ENCODE measurements at places on chromosomes 7 and 10. TPM values are rescaled to one million over a fixed set of nuclear protein-coding genes. Genes with fewer than 3 reads are reported as not detected.
A peak's percentile ranks its signal among the peaks of the same experiment; 100 is the strongest.

DNA sequence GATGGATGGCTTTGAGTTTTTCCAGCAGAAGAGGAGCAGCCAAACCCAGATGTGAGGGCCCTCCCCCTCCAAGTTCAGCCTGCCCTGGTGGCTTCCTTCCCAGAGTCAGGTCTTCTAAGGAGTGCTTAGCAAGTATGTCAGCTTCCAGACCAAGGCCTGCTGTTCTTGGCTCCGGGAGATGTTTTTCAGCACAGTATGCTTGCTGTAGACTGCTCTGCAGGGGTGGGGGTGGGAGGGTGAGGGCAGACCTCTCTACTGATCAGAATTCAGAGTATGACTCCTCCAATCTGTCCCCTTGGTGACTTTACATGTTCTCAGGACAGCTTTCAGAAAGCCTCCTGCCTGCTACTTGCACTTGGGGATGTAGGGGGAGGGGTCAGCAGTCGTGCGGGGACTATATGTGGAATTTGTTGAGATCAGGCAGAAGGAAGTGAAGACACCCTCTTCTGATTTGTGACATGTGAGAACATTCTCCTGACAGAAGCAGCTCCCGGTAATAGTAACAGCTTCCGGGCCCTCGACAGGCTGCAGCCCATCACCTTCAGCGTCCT is 516.4 kb upstream of the ZMIZ1 start:
- DNase-seq, result no peak

DNA sequence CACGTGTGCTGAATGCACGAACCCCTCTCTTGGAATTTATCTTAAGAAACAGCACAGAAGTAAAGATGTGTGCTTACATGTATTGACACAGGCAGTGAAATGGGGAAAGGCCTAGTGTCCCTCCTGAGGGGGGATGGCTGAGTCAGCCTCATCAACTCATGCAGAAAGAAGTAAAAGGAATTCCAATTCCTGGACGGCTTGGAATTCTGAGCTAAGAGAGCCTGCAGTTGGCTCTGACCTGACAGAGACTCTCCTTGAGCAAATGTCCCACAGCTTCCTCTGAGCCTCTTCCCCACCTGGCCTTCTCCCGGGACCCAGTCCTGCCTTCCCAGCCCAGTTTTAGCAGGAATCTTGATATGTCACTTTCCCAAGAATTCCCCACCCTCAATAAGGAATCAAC is 542.4 kb upstream of the ADARB2 start:
- DNase-seq, result no peak

GRCh38 chr7:42068554-42069280 is 168.3 kb downstream of the GLI3 start:
- DNase-seq, result no peak

GRCh38 chr10:125567529-125567928 is 115.4 kb downstream of the TEX36 start:
- DNase-seq, result no peak

DNA sequence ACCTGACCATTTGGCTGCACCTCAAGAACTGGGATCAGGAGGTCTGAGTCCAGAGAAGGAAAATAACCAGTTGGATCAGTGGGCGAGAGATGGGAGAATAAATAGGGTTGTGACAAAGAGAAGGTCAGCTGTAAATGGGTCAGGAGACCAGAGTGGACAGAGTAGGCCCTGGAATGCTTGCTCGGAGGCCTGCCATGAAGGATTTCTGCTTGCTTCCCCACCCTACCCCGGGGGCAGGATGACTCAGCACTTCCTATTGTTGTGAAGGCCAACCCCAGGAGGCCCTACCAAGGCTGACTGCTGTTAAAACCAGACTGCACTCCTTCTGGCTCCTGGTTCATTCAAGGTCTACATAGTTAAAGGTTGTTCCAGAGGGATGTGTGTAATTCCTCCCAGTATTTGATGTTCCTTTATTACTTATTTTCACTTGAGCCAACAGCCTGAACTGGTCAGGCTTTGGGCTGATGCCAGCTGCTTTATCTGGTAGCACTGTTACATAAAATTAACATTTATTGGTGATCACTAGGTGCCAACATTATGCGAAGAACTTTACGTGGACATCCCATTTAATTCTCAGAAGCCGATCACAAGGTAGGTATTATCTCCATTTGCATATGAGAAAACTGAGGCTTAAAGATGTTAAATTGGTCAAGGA is 27.3 kb upstream of the IFRD1 start:
- peak; percentile 64 for DNase-seq

GRCh38 chr10:57979491-57979890 is 288.2 kb downstream of the IPMK start:
- DNase-seq, result no peak

DNA sequence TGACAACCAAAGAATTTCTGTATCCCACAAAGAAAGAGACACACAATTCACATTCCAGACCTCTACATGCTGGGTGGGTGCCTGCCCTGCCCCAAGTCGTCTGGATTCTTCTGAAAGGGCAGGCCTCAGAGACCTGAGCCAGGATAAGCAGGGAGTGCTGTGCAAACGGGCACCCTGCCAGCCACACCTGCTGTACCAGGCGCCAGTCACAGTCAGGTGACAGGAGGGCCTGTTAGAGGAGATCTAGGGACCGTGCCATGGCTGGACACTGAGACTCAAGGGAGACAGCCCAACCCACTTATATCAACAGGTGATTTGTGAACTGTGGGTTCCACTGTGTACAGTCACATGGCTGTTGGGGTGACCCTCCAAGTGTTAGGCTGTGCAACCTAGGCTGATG is 103.1 kb upstream of the AFAP1L2 start:
- DNase-seq, result peak; percentile 93

GRCh38 chr10:65719790-65720189 is 1206.0 kb upstream of the LRRTM3 start:
- DNase-seq, result no peak

- no peak for DNase-seq
Observed at GRCh38 chr10:60382946-60383681, 6.6 kb downstream of the ANK3 start.

DNA sequence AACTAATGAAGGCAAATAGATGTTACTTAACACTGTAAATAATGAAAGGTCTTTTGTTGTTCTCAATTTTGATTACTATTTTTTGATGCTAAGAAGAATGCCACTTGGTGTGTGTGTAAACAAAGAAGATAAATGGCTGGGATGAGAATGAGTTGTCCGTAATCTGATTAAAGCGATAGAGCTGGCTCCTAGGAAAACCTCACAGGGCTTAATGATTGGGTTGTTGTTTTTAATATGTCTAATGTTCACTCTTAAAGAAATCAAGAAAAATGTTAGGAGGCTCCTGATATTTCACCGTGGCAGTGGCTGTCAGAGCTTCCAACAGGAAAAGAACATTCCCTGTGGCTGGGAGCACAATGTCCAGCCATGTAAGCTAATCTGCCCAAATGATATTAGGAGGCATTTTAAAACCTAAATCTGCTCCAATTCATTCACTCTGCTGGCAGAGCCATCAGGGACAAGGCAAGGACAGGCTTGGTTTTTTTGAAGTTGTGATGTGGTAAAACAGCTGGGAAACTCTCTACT is 243.9 kb downstream of the SNX10 start:
- no peak for DNase-seq

DNA sequence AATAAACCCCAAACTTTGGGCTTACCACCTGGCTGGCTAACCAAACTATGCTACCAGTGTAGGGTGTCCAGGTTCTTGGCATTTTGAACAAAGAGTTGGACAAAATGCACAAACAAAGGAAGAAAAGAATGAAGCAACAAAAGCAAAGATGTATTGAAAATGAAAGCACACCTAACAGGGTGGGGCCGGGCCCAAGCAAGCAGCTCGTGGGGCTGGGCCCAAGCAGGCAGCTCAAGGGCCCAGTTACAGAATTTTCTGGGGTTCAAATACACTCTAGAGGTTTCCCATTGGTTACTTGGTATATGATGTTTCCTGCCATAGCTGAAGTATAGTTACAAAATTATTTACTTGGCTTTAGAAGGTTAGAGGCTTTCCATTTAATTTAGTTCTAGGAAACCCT is 15.7 kb downstream of the ACADSB start:
- DNase-seq, result no peak

DNA sequence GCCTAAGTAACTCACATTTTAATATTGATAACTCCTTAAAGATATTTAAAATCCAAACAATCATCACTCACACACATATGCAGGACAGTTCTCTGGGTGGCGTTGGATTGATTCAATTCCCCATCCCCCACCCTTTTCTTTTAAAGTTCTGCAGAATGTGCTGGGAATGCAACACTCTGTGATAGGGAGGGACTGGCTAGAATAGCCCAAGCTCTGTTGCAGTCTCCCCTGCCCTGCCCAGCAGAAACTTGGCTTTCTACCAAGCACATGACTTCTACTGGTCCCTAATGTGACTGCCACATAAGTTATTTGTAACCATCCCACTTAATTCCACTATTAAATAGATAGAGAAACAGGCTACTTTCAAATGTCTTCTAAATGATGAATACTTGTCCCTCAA is 55.2 kb downstream of the TWIST1 start:
- DNase-seq, result no peak

GRCh38 chr7:111756687-111757178 is 194.4 kb upstream of the IMMP2L start:
- peak; percentile 77 for DNase-seq

DNA sequence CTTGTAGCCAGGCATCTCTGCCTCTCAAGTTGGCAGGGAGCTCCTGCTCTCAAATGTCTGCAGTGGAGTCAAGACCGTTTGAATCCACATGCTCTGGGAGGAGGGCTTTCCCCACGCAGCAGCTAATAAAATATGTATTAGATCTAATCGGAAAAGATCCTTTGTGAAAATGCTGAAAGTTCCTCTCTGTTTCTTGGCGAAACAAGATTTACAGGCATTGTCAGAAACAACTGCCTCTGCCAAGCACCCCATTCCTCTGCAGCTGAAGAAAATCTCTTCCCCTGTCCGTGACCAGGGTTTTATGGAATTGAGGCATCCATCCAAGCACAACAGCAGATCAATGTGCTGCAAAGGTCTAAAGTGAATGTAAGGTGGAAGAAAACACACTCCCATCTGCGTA is 165.8 kb downstream of the TCERG1L start:
- DNase-seq, result peak; percentile 5

PTF1A gene
- not detected for total RNA-seq

SLC16A9 gene
- 1.8 TPM for total RNA-seq

HACD1 gene
- 34.3 TPM for total RNA-seq

GPRIN2 gene
- 56.2 TPM for total RNA-seq
